NCI-H345 (cell line): ENCODE measurements at places on chromosomes 5 and 9.

DNA sequence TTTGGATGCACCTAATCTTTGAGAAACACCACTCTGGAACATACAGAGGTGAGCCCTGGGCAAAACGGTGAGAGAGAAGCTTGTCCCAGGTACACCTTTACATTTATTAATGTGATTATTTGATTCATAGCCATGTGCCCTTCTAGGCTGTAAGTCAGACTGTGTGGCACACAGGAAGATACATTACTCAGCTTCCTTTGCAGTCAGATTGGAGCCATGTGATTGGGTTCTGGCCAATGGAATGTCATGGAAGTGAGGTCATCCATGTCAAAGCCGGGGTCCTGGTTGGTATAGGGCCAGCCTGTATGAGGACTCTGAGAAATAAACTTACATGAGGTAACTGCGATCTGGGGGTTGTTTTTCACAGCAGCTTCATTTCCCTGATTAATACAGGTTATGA, 106.8 kb upstream of the CD180 start:
- DNase-seq: no peak

- no peak for DNase-seq
Observed at GRCh38 chr5:66122379-66123034, 21.6 kb upstream of the SREK1 start.

DNA sequence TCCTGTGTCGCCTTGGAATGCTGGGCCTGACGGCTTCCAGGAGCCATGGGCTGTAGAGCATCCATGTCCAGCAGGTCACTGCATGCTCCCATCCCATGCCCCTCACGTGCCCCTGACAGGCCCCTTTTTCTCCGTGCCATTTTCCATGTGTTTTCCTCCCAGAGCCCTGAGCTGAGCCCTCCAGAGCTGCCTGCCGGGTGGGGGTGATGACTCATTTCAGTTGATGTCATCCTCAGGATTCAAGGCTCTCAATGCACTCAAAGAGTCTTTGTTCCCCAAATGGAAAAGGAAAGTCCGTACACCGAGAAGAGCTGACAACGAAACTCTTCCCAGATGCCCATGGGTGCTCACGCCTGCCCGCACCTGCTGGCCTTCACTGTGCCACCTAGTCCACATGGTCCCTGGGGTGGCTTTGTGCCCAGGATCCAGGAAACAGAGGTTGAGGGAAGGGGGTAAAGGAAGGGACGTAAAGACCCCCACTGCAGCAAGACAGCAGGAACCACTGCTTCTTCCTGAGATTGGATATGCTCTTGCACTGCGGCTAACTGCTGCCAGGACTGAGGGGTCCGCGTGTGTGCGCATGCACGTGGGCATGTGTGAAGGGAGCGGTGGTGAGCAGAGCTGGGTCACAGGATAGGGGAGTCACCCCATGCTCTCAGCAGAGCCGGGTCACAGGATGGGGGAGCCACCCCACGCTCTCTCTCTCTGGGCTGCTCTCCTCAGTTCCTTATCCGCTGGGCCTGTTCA, 27.6 kb downstream of the COL15A1 start:
- peak; percentile 26 for DNase-seq

GRCh38 chr9:133456409-133456808, 3.4 kb upstream of the CACFD1 start:
- DNase-seq: no peak

GRCh38 chr5:22249209-22249729, 603.9 kb downstream of the CDH12 start:
- DNase-seq: no peak

GRCh38 chr5:74325866-74326265, 314.7 kb downstream of the ENC1 start:
- no peak for DNase-seq

DNA sequence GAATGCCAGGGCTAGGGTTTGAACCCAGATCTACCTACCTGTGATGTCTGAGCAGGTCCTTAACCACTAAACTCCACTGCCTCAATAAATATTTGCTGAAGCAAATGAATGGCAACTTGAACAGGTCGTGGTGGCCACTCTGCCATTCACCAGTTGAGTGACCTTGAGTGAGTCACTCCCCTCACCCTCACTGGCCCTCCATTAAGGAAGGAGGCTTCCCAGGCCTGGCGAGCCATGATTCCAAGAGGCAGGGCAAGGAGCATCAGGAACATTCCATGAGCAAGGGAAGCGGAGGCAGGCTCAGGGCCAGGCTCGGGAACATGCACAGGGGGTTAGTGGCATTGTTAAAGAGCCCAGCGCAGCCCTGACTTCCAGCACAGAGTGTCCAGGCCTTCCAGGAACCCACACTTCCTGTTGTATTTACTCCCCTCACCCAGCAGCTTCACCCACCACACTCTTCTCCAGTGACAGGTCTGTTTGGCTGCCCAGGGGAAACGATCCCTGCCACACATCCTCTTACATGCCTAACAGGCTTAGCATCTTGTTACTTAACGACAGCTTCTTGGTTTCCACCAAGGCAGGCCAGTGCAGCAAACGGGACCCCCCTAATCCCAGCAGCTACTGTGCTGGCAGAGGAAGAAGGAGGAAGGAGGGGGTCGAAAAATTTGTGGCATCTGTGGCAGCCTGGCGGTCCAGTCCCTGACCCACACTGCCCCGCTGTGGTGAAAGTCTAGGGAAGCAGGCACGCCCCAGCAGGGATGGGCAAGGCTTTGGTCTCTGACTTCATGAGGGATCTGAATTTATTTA, 43.7 kb upstream of the TTC1 start:
- DNase-seq: no peak

GRCh38 chr5:78677777-78678668, 29.5 kb upstream of the LHFPL2 start:
- no peak for DNase-seq

GRCh38 chr5:79475152-79475466, 38.8 kb downstream of the HOMER1 start:
- no peak for DNase-seq

DNA sequence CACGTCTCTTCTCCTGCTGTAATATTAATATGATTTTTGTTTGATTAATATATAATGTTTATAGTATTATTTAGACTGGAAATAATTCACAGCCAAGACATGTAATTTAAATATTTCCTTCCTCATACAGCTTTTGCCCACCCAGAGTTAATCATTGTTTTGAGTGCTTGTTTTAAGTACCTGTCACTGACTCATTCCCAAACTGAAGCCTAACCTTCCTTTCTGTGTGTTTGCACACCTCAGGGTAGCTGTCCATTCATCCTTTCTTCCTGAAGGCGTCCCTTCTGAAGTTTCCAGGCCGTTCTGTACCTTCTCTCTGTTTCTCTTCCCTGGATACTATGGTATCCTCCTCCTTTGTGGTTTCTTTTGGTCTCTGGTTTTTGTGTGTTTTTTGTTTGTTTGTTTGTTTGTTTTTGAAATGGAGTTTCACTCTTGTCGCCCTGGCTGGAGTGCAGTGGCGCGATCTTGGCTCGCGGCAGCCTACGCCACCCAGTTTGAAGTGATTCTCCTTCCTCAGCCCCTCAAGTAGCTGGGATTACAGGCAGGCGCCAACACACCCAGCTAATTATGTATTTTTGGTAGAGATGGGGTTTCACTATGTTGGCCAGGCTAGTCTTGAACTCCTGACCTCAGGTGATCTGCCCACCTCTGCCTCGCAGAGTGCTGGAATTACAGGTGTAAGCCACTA, 312.4 kb downstream of the DOCK8 start:
- DNase-seq: no peak

GRCh38 chr5:130216286-130216685, 312.0 kb downstream of the CHSY3 start:
- DNase-seq: no peak

DNA sequence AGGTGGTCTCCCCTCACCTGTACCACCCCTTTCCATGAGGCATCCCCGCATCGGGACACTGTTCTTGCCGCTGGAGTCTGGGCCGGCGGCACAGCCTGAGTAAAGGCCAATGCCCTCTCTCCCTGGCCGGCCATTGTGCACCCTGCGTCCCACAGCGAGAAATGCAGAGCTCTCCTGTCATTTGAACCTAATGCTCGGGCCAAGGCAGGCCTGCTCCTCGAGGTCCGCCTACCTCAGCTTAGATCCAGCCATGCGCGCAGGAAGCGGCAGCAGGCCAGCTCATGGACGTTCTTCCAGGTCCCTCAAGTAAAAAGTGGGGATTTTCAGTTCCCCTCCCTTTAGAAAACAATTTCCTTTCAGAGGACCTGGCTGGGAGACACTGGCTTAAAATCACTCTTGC, 135.0 kb downstream of the HSD17B3 start:
- DNase-seq: no peak

GRCh38 chr5:169350016-169350415, 49.1 kb upstream of the SLIT3 start:
- no peak for DNase-seq

DNA sequence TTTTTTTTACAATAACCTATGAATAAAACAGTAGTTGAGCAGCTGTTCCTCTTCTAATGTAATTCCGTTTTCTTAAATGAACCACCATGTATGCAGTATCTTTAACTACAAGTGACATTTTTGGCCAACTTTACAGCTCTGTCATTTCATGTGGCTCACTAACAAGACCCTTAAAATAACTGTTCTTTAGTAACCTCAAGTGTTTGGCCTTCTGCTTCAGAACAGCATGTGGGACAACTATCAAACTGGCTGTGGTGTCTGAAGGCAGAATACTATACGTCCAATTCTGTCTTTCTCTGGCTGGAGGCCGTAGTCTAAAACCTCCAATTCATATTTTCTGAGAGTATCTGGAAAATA, 391.4 kb downstream of the NNT start:
- no peak for DNase-seq

GRCh38 chr5:7881091-7881490, 12.1 kb downstream of the MTRR start:
- DNase-seq: no peak

DNA sequence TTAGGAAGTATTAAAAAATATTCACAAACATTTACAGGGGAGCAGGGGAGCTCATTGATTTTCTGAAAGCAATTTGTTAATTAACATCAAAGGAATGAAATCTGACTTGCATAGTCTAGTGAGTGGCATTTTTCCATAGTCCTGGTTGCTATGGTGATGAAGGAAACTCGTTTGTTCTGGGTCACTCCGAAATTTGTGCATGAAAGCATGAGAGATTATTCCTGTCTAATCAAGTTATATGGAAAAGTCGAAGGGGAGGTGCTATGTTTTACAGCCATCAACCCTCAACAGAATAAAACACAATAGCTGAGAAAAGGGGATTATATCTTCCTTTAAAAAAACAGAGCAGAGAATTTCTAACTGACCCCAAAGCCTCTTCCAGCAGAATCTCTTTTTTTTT, 1495.7 kb upstream of the WWC1 start:
- no peak for DNase-seq
